H4 (cell line): ENCODE measurements at places on chromosomes 1 and 21.

DNA sequence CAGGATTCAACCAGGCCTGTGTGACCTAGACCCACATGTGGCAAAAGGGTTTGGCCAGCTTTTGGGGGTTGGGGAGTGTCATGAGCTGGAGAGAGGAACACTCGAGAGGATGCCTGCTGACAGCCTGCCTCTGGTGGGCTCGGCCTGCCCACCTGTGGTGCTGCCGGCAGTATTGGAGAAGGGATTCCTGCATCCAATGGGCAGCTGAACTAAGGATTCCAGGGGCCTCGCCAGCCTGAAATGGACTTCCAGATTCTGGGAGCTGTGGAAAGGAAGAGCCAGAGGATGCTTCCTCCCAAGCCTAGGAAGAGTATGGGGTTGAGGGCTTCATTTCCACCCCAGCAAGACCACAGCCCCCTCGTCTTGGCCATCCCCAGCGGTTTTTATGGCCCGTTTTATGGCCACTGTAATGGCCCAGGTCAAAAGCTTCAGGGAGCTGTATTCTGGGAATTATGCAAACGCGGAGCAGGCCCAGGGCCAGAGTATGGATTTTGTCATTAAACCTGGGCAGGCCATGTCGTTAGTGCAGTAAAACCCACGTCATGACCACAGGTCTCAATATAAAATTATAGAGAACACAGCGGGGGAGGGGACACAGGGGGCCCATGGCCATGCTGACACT, 63.6 kb downstream of the TMEM53 start:
- no peak for DNase-seq

DNA sequence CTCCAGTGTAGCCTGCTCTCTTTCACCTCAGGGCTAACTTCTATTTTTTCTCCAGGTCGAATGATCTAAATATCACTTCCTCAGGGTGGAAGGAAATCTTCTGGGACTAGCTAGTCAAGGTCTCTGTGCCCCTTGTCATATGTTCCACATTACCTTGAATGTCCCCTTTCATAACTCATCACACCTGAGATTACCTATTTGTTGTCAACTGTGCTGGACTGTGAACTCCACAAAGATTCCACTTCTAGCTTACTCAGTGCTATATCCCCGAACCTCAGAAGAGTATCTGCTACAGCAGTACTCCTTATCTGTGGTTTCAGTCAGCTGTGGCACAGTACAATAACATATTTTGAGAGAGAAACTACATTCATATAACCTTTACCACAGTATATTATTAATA, 14.6 kb upstream of the SYNJ1 start:
- no peak for DNase-seq

- peak; percentile 61 for DNase-seq
Observed at GRCh38 chr1:41492341-41492848, 7.9 kb upstream of the EDN2 start.

DNA sequence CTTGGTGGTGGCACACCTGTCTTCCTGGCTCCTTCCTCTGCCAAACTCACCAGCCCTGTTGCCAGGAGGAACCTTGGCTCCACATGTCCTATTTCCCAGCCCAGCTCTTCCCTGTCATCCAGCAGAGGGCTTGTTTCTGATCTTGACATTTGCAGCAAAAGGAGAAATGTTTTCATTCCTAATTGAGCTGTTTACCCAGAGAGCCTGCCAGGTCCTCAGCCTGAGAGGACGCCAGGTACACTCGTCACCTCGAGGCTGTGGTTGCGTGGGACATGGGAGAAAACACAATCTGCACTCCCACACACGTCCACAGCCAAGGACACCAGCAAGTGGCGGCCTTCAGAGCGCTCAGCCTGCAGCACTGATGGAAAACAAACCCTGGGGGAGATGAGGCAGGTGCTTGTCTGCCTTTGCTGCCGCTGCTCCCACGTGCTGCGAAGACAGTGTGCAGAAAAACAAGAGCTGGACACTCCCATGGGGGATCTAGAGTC, 132.8 kb upstream of the CD34 start:
- DNase-seq = no peak

DNA sequence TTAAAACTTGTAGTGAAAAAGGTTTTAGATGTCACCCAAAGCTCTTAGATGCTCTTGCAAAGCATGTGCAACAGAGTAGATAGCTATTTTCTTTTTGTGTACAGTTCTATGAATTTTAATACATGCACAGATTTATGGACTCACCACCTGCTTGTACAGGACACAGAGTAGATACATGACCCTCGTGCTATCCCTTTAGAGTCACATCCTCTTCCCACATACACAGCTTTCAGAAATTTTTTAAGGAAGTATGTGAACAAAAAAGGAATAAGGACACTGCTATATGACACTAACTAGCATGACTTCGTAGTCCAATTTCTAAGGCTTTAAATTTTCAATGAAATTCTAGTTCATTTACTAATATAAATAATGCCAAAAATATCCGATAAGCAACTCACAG, 60.9 kb downstream of the ABL2 start:
- DNase-seq = no peak

- DNase-seq = no peak
Observed at GRCh38 chr21:42279341-42279871, 35.8 kb downstream of the TFF3 start.

- DNase-seq = no peak
Observed at GRCh38 chr1:102085896-102086295, 89.2 kb upstream of the OLFM3 start.

DNA sequence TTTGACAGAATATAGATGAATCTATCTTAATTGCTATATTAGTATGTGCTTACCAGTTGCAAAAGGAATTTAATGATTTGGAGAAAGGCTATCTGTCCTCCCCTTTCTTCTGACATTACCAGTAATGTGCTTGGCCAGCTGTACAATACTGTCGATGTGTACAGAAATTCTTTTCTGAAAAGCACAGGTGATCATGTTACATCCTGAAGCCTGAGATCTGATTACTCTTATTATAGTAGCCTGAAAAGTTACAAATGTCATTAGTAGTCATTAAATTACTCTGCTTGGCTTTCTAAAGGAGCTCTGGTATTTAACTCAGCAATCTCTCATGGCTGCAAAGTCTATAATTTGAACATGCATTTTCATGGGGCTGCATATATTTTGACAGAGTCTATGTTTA, 209.8 kb downstream of the PTPRC start:
- DNase-seq = no peak

GRCh38 chr1:108584428-108584856, 24.5 kb downstream of the EEIG2 start:
- DNase-seq = no peak

DNA sequence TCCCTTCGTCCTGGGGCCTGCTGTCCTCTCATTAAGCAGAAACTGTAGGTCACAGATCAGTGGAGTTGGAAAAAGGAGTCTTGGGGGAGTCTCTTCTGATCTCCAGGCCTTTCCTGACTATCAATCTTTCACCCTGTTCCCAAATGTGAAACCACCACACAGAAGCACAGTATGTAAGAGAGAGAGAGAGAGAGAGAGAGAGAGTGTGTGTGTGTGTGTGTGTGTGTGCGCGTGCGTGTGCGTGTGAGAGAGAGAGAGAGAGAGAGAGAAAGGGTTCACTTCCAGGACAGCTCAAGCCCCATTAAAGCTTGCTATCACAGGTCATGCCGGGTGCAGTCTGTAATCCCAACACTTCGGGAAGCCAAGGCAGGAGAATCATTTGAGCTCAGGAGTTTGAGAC, 1.5 kb upstream of the TTC24 start:
- DNase-seq = no peak

- DNase-seq = no peak
Observed at GRCh38 chr1:75796376-75797272, at the start of gene MSH4. TSS of gene MSH4 (plus strand) at chr1:75796882. CDS start at chr1:75796986, 104 bp downstream.

- no peak for DNase-seq
Observed at GRCh38 chr1:4118746-4119515, 218.9 kb upstream of the C1orf174 start.

GRCh38 chr1:79355090-79355489, 348.6 kb upstream of the ADGRL4 start:
- no peak for DNase-seq

- DNase-seq = no peak
Observed at GRCh38 chr1:53718443-53718842, 20.5 kb downstream of the GLIS1 start.

- DNase-seq = peak; percentile 34
Observed at GRCh38 chr1:73593804-73594203, 604.2 kb downstream of the LRRIQ3 start.

- DNase-seq = peak; percentile 60
Observed at GRCh38 chr1:92961896-92962752, 862 bp upstream of the DIPK1A start.

- DNase-seq = no peak
Observed at GRCh38 chr1:31511848-31512615, 64.3 kb upstream of the TINAGL1 start.

GRCh38 chr1:23957096-23957495, 2.5 kb upstream of the PNRC2 start:
- no peak for DNase-seq
